Suppressor macrophage treated with lipopolysaccharide for 1 hour (primary cell): ENCODE measurements at places on chromosomes 16 and 17.

- no peak for DNase-seq
These were observed 541 bp downstream of the ACACA start for GRCh38 chr17:37405955-37406634.

- DNase-seq, result no peak
These were observed 128.2 kb downstream of the HS3ST3B1 start for GRCh38 chr17:14429084-14429483.

GRCh38 chr17:18324140-18325050 is 9.3 kb downstream of the SMCR8 start:
- DNase-seq, result no peak

- peak; percentile 43 for DNase-seq
These were observed 7.3 kb downstream of the THRA start for GRCh38 chr17:40069751-40070708.

- peak; percentile 74 for DNase-seq
These were observed 9.4 kb downstream of the MAP3K14 start for GRCh38 chr17:45307290-45308015.

GRCh38 chr17:78828470-78829185 is 12.0 kb downstream of the USP36 start:
- DNase-seq, result peak; percentile 71

DNA sequence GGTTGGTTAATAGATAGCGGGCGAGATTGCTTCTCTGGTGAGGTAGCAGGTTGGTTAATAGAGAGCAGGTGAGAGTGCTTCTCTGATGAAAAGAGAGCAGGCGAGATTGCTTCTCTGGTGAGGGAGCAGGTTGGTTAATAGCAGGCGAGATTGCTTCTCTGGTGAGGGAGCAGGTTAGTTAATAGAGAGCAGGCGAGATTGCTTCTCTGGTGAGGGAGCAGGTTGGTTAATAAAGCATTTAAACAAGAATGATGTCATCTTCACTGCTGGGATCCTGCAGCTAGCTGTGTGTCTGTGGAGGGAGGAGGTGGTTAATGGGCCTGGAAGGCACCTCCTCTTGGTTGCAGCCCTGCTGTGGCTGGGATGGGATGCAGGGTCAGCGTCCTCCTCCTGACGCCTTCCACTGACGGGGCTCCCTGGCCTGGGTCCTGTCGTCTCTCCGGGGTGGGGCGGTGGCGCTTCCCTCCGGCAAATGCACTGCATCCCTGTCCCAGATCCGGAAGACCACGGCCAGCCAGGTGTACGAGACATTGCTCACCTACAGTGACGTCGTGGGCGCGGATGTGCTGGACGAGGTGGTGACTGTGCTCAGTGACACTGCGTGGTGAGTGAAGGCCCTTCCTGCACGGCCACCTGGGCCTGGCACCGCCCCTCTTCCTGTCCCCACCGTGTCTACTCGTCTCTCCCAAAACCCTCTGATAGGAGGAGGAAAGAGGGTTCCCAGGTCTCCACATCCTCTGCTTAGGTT is 99.2 kb upstream of the ZNF750 start:
- no peak for DNase-seq

GRCh38 chr16:82741073-82741615 is 114.4 kb downstream of the CDH13 start:
- DNase-seq, result no peak

DNA sequence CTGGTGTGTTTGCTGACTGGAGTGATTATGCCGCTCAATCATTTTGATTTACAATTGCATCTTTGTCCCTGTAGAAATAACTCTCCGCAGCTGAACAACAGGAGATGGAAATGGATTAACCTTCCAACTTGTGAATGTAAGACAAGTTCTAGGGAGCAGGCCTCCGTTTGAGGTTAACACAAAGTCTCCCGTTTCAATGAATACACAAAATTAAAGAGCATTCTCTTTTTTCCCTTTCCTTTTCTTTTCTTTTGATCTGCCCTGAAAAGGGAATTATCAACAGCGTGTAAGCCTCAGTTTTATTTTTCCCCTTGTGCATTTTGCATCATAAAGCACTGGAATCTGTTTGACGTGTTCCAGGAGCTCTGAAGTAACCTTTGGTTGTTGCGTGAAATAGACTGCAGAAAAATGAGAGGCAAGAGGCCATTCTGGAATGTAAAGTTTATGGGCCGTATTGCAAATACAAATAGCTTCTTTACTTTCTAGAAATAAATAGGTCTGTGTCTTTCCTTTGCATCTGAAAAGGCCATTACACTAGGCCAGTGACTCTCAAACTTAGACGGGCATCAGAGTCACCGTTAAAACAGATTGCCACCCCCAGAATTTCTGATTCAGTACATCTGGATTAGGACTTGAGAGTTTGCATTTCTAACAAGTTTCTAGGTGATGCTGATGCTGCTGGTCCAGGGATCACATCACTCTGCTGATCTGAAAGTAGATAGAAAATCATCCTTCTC is 164.7 kb downstream of the ZNF18 start:
- no peak for DNase-seq

- peak; percentile 77 for DNase-seq
These were observed 111.4 kb downstream of the UTP18 start for GRCh38 chr17:51371732-51372151.

GRCh38 chr16:26599785-26600104 is 467.0 kb upstream of the C16orf82 start:
- no peak for DNase-seq

DNA sequence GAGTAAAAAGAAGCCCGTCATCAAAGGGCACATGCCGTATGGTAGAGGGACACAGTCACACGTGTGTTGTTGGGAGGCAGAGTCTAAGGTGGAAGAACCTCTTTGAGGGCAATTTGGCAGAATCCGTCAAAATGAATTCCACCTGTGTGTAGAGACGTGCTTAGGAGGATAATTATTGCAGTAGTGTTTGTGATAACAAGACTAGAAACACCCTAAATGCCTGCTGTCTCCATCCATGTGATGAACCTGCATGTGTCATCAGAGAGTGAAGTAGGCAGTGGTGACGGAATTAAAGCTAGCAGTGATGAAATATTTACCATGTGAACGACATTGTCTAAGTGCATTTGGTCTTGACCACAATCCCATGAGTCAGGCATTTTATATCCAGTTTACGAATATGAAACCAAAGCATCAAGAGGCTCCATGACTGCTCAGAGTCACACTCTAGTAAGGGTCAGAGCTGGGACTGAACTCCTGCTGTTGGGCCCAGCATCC is 61.3 kb upstream of the ADORA2B start:
- peak; percentile 79 for DNase-seq

- DNase-seq, result peak; percentile 62
These were observed 6.0 kb upstream of the CPD start for GRCh38 chr17:30372755-30373154.

DNA sequence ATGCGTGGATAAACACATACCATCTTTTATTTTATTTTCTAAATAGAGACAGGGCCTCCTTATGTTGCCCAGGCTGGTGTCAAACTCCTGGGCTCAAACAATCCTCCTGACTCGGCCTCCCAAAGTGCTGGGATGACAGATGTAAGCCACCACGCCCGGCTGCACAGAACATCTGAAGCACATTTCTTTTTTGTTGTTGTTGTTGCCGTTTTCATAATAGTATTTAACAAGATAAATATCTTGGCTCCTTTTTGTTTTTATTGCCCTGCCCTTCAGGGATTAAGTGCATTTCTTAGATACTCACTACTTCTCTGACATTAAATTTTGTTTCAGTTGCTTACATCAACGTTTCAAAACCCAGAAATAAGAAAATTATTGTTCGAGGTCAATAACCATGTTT is 37.4 kb downstream of the ANKRD11 start:
- DNase-seq, result no peak

GRCh38 chr16:71247478-71247877 is 17.0 kb upstream of the HYDIN start:
- no peak for DNase-seq

DNA sequence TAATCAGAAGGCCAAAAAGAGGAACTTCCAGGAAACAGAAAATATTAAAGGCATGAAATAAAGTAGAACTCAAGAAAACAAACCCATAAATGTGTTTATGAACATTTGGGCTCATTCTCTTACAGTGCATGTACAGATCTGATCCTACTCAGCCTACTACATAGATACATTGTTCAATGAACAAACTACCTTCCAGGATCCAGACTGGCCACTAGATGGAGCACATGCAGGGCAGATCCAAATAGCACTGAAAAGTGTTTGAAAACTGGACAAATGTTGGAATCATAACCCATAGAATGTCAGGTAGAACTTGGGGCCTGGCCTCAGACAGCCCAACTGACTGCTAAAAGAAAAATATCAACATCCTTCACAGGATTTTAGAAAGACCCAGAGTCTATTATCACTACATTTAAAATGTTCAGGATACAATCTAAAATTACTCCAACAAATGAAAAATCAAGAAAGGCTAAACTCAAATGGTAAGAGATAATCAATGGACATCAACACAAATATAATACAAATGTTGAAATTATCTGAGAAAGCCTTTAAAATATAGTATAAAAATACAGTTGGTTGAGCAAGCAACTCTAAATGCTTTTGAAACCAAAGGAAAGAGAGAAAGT is 122.4 kb upstream of the NUDT7 start:
- DNase-seq, result no peak

DNA sequence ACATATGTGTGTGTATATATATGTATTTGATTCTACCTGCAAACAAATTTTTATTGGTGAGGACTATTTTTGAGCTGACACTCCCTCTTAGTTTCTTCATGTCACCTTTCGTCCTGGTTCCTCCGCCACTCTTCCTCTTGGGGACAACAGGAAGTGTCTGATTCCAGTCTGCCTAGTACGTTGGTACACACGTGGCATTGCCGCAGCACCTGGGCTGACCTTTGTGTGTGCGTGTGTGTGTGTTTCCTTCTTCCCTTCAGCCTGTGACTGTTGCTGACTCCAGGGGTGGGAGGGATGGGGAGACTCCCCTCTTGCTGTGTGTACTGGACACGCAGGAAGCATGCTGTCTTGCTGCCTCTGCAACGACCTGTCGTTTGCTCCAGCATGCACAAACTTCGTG is 29.4 kb upstream of the CACNG5 start:
- no peak for DNase-seq

GRCh38 chr17:10754109-10754508 is 24.3 kb upstream of the TMEM220 start:
- DNase-seq, result peak; percentile 38

DNA sequence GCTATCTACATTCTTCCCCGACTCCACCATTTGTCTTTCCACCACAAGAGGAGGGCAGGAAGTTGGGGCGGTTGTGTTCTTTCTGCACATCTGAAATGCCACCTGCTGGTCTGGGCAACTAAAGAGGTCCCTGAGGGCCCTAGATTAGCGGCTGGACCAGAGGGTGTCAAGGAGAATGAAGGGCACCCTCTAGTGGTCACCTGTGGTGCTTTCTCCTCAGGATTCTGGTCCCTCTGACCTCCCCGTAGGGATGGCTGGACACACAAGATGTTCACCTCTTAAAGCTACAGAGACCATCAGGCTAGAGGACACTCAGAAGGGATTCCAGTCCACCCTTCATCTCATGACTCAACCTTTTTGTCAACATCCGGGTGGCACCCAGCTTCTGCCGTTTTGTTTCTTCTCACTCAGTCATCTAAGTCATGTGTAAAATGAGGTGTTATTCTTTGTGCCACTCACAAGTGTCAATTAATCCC is 2.9 kb upstream of the SCIMP start:
- peak; percentile 83 for DNase-seq

DNA sequence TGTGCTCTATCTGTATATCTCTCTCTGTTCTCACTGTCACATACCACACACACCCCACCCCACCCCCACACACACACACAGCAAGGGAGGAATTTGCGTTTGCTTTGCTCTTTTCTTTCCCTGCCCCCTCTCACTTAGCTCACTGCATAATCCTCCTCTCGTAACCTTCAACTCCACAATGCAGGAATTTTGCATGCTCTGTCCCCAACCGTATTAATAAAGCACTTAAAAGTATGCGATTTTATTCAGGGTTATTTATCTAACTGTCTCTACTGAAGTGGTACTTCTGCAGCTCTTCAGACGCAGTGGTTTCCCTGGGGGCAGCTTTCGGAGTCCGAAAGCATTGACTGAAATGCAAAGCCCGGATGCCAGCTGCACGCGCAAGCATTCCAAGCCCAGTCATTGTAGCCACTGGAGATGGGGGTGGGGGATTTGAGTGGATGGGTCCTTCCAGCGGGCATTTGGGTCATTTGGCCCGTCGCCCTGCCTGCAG is 105.4 kb upstream of the RBFOX1 start:
- no peak for DNase-seq

DNA sequence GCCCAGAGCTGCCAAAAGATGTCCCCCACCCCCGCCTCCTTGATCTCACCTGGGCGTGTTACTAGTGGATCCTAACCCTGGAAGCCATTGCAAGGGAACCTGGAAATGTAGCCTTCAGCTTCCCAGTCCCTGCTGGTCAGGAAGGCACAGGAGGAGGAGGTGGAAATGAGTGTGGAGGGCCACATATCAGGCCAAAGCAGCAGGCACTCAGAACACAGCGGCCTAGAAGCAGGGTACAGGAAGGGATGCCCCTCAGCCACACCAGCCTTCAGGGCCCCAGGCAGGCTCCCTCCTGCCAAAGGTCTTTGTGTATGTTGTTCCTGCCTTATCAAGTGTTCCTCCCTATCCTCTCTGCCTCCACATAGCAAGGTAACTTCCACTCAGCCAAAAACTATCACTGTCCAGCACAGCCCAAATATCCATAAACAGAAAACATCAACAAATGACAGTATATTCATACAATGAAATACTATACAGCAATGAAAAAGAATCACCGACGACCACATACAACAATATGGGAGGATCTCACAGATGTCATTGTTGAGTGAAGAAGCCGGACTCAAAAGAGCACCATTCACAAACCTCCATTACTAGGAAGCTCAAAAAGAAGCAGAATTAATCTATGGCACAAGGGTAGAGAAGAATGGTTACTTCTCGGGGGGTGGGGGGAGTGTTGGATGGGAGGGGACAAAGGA is 28.2 kb upstream of the TNFRSF13B start:
- DNase-seq, result no peak

DNA sequence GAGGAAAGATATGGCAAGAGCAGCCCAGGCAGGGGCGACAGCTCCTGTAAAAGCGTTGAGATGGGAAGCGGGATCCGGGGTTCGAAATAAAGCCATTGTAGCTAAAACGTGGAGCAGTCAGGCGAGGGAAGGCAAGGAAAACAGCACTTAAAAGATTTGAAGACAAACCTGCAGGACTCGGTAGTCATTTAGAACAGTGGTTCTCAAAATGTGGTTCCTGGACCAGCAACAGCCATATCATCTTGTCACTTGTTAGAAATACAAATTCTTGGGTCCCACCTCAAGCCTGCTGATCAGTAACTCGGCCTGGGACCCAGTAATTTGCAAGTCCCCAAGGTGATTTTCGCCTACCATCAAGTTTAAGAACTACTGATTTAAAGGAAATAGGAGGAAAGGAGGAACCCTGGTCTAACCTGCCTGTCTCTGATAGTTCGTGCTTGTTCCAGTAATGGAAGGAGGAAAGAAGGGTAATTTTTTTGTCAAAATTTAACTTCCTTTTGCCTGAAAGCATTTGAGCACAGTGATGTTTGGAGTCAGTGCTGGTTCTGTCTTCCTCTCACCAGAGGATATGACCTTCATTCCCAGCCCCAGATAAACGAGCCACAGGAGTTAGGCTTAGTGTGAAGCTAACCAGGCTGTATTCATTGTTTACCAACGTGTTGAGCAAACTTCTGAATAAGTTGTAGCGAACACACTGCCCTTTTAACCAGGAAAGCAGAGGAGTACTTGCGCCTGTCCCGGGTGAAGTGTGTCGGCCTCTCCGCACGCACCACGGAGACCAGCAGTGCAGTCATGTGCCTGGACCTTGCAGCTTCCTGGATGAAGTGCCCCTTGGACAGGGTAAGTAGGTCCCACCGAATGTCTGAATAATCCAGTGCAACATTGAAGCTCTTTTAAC is 1.1 kb downstream of the ORC6 start:
- no peak for DNase-seq

- peak; percentile 74 for DNase-seq
These were observed at the start of gene LDHD for GRCh38 chr16:75116081-75116910. LDHD (minus strand) TSS chr16:75116780; CDS start chr16:75116720, 60 bp downstream.

GRCh38 chr16:3020247-3020603 is at the start of gene TNFRSF12A:
TNFRSF12A (plus strand) TSS chr16:3020368; CDS start chr16:3020398, 30 bp downstream.
- DNase-seq, result peak; percentile 87
